ENCODE measurements at places on chromosomes 2 and 18.
A peak's percentile ranks its signal among the peaks of the same experiment; 100 is the strongest.

DNA sequence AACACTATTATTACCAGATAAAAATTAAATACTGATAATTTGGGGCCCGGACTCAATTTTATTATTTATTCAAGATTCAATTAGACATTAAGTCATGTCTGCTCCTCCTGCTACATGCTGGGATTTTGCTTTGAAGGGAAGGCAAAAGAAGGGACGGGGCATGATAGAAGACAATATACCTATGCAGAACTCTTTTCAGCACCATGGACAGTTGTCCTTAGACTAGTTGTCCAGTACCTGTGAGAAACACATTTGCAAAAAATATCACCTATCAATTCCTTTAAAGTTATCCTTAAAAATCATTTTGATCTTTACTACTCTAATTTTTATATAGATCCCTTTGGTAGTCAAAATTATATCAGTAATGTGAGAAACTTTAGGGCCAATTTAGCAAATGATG lies 100.2 kb upstream of the SULT1C3 start:
- no peak for DNase-seq

DNA sequence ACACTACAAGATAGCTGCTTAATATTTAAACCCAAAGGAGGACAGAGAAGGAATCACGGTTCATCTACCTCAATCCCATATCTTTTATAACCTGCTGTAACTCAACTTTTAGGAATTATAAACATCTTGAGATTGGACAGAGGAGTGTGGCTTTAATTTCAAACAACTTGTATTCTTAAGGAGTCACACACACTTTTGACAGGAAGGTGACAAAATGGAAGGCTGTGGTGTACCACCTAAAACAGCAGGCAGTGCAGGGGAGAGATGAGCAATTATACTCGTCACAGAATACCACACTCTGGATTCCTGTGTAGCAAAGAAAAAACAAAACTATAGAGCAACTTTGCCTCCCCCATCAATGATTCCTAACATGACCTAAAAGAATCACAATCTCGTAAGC lies 194.8 kb downstream of the ZEB2 start:
- peak; percentile 30 for DNase-seq

- no peak for DNase-seq
Observed at GRCh38 chr2:63544017-63544627, 44.2 kb downstream of the WDPCP start.

GRCh38 chr2:233976087-233976486 lies 58.9 kb downstream of the TRPM8 start:
- no peak for DNase-seq

GRCh38 chr2:233817361-233817911 lies 36.9 kb downstream of the HJURP start:
- no peak for DNase-seq

- DNase-seq = no peak
Observed at GRCh38 chr2:192246297-192246696, 51.6 kb upstream of the TMEFF2 start.

DNA sequence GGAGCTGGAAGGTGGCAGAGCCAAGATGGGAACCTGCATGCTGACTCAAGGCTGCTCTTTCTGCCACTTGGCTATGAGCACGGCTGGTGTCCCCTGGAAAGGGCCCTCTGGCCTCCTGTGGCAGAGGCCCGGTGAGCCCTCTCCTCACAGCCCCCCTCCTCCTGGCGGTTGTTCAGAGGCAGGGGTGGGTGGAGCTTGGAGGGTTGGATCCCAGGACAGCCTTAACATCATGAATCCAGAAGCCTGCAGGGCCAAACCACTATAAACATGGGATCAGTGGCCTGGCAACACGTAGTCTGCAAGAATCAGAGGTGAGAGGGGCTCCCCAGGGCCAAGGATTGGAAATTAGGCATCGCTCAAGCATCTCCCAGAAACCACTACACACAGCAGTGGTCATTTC lies 48.5 kb upstream of the LOXHD1 start:
- no peak for DNase-seq

- DNase-seq = no peak
Observed at GRCh38 chr18:61742565-61743429, 150.0 kb downstream of the RNF152 start.

DNA sequence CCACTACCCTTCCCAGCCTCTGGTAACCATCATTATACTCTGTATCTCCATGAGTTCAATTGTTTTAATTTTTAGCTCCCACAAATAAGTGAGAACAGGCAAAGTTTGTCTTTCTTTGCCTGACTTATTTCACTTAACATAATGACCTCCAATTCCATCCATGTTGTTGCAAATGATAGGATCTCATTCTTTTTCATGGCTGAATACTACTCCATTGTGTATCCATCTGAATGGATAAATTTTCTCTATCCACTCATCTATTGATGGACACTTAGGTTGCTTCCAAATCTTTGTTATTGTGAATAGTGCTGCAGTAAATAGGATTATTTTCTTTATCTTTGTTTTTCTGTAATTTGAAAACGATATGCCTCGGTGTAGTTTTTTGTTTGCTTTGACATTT lies 26.2 kb downstream of the ANKAR start:
- DNase-seq = no peak

GRCh38 chr18:2415656-2416055 lies 155.6 kb downstream of the METTL4 start:
- DNase-seq = no peak

DNA sequence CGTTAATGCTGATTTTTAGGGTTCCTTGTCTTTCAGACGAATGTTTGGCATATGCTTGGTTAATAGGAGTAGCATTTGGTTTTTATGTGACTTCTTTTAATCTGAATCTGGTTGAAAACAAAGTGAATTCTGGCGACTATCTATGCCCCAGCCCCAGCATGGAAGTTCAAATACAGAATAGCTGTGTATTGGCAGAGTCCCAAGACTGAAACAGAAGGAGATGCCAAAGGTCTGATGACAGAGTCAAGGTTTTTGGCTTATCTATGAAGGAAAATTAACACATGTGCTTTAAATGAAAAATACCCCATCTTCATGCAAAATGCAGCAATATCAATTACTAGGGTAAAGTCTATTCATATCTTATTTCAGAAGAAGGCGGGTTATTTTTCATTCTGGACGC lies 734.8 kb upstream of the NXPH2 start:
- DNase-seq = no peak

- DNase-seq = no peak
Observed at GRCh38 chr18:49784427-49785185, 28.7 kb downstream of the ACAA2 start.

GRCh38 chr2:30410217-30410616 lies 36.8 kb upstream of the LCLAT1 start:
- DNase-seq = no peak

DNA sequence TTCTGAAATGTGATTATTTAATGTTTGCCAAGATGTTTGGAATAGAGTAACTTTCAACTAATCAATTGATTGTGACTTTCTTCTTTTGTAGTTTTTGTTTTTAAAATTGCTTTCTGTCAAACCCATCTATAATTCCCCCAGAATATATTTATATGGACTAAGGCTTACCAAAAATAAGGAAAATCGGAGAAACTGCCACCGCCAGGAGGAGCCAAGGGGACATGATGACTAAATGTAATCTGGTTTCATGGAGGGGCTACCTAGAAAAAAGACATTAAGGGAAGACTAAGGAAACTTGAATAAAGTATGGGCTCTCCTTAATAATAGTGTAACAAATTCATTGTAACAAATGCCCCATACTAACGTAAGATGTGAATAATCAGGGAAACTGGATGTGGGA lies 19.5 kb downstream of the BOLA3 start:
- no peak for DNase-seq

DNA sequence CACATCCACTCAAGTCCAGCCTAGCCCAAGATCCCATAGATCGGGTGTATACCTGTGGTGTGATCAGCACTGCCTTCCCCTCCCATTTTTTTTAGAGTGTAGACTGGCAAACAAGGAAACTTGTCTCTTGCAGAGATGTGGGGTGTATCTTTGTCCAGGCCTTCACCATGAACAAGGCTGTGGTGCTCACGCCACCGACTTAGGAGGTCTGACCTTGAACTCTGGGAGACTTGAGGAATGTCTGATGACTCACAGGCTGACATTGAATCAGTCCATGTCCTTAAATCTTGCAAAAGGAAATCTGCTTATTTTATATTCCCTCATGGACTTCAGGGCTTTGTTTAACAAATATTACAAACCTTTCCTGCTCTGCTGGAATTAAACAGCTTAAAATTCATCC lies 4.5 kb upstream of the CTIF start:
- DNase-seq = no peak

GRCh38 chr2:23762141-23762540 lies 164.8 kb downstream of the ATAD2B start:
- DNase-seq = no peak

- DNase-seq = no peak
Observed at GRCh38 chr2:141201016-141201565, 929.7 kb downstream of the LRP1B start.

- no peak for DNase-seq
Observed at GRCh38 chr2:196241175-196241574, 69.8 kb upstream of the STK17B start.

GRCh38 chr2:26430826-26431225 lies 29.1 kb downstream of the DRC1 start:
- no peak for DNase-seq

- no peak for DNase-seq
Observed at GRCh38 chr2:37190290-37190689, 1.8 kb upstream of the SULT6B1 start.

GRCh38 chr2:14364471-14364870 lies 268.0 kb upstream of the LRATD1 start:
- DNase-seq = no peak

GRCh38 chr2:20224716-20225293 lies at the start of gene SDC1:
TSS of gene SDC1 (minus strand) at chr2:20225130. CDS start at chr2:20224867, 263 bp downstream.
- DNase-seq = no peak

DNA sequence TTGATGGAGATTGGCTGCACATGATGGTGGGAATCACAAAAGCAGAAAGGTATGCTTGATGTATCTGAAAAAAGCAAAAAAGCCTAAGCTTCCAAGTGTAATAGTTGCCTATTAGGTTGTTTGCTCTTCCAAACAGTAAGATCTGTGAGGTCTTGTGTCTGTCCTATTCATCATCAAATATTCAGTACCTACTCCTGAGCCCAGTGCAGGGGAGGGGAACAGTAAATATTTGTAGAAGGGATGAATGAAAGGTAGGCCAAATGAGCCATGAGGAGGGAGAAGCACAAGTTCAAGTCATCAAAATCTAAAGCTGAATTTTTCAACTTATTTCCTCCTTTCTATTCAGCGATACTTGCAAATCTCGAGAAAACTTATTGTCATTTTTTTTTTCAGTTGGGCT lies 153.2 kb upstream of the ETAA1 start:
- DNase-seq = no peak

DNA sequence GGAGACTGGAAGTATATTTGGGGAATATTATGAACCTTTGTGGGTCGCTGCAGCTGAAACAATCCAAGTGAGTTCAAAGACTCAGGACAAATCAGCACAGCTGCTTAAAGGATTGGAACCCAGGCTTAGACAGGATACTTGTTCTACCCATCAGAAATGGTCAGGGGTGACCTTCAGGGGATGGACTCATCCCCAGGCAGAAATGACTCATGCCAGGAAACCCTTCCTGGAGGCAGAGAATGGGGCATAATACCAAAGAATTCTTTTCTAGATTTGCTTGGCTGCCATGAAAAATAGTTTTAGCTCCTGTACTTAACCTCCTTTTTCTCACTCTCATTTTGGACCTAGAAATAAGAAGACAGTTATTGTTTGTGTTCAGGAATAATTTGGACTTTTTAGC lies 425.5 kb downstream of the TSN start:
- DNase-seq = no peak

DNA sequence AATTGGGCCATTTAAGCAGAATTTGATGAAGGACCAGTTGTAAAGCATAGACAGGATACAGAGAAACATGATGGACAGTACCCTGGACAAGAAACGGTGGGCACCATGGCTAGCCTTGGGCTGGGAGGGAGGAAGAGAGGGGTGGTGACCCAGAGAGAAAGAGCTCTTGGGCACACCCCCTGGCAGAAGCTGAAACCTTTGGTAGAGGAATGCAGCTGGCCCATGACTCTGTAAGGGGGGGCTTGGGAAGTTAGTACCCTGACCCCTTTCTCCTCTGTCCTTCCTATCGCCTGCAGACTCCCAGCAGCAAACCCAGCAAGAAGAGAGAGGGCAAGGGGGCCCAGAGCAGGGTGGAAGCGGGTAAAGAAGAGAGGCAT lies 32.6 kb downstream of the MRPL44 start:
- no peak for DNase-seq

GRCh38 chr2:58870704-58871103 lies 629.6 kb upstream of the FANCL start:
- no peak for DNase-seq

GRCh38 chr2:152585830-152586484 lies 131.3 kb downstream of the PRPF40A start:
- no peak for DNase-seq

Data from T-helper 22 cell (primary cell).